ENCODE measurements at places on chromosomes 2 and 18.

DNA sequence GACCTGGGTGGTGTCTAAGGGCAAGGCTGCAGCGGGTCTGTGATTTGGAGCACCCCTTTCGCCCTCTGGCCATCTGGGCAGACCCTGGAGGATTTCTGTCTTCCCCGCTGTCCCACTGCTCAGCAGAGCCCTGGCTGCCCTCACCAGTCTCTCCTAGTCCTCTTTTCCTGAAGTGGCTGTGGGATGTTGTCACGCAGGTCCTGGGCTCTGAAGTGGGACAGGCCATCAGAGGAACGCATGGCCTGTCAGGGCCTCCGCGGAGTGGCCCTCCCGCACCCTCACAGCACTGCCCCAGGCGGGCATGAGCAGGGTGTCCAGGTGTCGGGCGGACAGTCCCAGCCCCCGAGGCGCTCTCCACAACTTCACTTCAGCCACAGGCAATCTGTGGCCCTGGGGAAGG lies 1.1 kb upstream of the TMEM185B start:
- DNase-seq = no peak

DNA sequence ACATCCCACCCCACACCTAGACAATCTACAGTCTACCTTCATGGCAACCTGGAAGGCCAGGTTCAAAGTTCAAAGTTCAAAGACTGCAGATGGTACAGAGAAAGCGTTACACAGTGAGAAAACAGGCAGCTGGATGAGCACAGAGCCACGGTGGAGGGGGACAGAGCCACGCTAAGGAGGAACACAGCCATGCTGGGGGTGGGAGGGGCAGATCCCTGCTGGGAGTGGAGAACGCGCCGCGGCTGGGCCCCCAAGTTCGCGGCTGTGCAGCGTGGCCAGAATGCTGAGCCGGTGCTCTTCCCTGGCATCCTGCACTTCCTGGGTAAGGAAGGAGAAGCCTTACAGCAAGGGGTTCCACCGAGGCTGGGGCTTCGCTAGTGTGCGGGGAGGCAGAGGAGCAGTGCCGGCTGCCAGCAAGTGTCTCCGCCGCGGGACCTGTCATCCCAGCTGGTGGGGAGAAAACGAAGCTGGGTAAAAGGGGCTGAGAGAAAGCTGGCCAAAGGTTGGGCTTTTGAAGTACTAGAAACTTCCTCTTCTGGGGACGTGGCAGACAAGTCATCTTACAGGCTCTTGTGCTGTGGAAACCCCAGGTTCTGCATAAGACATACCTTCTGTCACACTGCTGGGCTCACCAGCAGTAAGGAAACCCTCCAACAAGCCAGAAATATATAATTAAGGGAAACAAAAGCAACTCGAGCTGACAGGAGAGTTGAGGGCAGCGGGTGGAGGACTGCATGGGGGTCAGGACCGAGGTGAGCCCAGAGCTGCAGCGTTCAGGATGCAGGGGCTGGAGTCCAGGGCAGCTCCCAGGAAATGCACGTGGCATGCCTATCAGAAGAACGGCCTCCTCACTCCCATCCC lies 115.5 kb downstream of the HDAC4 start:
- no peak for DNase-seq

DNA sequence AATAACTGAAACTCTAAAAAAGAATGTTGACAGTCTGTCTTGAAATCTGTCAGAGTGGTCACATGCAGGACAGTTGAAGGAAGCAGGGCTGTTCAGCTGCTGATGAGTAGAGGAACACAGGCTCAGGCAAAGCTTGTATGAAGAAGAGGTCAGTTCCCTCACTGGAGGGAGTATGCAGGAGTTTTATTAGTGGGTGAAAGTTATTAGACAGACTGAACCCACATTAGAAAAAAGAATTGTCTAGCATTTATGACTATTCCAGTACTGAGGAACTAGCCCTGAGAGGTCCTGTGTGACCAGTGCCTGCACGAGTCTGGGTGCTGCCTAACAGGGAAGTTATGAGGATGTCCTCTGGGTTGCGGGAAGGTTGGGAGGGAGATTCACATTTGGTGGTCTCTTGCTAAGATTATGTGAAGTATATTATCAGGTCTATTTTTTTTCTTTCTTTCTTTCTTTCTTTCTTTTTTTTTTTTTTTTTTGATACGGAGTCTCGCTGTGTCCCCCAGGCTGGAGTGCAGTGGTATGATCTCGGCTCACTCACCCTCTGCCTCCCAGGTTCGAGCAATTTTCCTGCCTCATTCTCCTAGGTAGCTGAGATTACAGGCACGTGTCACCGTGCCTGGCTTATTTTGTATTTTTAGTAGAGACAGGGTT lies 9.6 kb downstream of the TET3 start:
- no peak for DNase-seq

DNA sequence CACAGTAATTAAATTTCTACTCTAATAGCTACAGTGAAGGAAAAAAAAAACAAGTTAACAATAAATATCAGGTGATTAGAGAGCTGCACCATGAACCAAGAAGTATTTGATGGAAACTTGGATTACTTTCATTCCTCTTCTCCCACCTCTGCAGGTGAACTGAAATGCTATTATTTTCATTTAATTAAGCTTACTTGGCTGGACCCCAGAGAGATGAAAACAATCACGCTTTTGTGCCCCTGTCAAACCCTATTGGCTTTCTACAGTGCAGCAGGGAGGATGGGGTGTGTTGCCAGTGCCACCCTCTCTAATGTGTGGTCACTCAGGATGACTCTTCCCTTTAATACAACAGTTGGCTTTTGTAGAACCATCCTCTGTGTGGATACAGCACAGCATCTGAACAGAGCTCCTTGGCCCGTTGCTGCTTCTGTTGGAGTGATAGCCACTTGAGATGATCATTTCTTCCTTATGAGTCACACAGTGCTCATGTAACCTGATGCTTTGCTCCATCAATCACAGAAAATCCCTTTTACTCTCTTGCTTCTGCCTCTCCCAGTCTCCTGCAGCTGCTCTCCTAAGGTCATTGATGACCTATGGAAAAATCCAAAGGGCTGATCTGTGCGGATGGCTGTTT lies 5.5 kb upstream of the ARL4C start:
- DNase-seq = peak; percentile 33

- DNase-seq = no peak
Observed at GRCh38 chr2:127820080-127820668, 9.2 kb upstream of the WDR33 start.

Measured in NCI-H446 (cell line).